ENCODE measurements at places on chromosomes 2 and 18.

GRCh38 chr18:48453330-48454066 is 44.3 kb upstream of the ZBTB7C start:
- DNase-seq, result no peak

- no peak for DNase-seq
Observed at GRCh38 chr18:79484661-79485621, 89.2 kb downstream of the NFATC1 start.

DNA sequence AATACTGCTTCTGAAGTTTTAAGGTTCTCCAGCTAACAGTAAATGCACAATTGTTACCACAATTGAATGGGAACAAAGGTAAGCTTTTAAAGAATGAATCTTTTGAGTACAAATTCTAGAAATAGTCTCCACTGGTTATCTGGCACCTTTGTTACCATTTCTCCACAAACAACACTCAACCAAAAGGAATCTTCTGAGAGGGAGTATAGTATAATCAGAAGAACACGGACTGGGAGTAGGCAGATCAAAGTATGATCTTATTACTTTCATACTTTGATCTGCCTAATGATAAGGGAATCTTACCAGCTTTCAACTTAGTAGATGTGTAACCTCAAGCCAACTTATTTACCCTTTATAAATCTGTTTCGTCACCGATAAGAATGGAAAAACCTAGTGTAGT is 1.4 kb downstream of the CEP76 start:
- no peak for DNase-seq

DNA sequence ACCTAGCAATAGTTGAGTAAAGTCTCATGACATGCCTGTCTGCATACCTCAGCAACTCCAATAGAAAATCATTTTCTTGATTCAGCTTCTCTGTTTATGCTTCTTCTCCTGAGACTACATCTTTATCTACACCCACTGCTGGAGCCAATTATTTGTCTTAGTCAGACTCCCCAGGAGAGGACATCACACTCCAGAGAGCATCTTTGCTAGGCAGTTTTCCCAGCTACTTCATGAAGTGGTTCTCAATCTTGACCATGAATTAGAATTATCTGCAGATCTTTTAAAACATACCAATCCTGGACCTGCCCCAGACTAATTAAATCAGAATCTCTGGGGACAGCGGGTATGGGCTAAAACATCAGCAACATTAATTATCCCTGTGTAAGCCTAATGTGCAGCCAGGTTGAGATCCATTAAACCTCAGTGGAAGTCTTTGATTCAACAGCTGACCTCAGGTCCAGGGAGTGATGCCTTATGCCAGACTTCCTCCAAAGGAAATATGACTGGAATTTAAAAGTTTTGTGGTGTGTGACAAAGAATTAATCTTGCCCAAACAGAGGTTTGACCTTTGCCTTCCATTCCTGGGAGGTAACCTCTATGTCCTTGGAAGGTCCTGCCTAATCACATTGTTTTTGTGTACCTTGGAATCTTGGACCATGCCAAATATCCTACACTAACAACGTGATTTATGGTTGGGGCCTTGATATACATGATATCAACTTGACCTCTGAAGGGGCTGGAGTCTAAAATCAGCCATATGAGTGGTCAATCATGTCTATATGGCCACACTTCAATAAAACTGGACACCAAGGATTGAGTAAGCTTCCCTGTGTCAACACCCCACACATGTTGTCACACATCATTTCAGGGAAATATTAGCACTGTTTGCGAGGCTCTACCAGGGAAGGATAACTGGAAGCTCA is 99.3 kb upstream of the DNAJC10 start:
- no peak for DNase-seq

DNA sequence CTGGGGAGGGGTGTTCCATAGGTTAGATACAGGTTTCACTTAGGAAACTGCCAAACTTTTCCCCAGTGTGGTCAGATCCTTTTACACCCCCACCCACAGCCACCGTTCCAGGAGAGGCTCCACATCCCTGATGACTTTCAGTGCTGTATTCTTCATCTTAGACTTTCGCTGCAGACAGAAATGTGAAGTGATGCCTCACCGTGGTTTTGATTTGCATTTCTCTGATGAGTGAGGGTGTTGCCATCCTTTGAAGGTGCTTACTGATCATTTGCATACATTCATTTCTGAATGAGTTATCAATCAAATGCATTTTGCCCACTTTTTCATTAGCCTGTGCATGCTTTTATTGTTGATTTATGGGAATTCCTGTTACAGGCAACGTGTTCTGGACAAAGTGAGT is 14.9 kb downstream of the COPS9 start:
- DNase-seq, result peak; percentile 12

GRCh38 chr2:134421556-134422328 is 167.9 kb downstream of the MGAT5 start:
- no peak for DNase-seq

- DNase-seq, result no peak
Observed at GRCh38 chr2:163405298-163405697, 330.5 kb downstream of the FIGN start.

- DNase-seq, result peak; percentile 53
Observed at GRCh38 chr2:204871231-204871953, 326.1 kb downstream of the PARD3B start.

DNA sequence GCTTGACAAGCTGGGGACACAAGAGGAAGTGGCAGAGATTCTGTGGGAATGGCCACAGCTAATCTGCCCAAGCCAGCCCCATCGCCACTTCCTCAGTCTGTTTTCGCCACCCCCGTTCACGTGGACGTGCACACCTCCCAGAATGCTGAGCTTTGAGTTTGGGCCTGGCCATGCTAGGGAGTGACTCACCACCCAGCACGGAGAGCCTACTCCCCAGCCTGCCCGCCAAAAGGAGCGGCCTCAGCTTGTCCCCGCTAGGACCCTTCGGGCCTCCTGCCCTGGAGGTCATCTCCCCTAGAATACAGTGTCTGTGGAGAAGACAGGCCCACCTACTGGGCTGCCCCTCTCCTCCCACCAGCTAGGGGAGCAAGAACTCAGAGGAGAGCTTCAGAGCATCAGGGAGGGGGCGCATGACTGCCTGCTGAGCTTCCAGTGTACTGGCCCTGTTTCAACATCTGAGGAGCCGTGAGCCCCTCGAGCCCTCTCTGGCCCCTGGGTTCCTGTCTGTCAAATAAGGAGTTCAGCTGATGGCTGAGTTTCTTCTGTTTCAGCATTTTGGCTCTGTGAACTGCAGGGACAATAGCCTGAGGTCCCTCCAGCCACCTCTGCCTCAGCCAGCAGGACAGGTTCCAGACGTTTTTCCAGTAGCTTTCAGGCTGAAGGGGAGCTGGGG is 5.1 kb downstream of the SLC35F6 start:
- peak; percentile 55 for DNase-seq

Measured in activated CD4-positive, alpha-beta T cell treated with anti-CD3 and anti-CD28 coated beads, Interleukin-2, Interleukin-4, amounts not matched to agents 100 ng/mL and 50 ng/mL, durations not matched to agents 16 hours and 8 hours (primary cell).